Inflammatory macrophage (primary cell): ENCODE measurements at places on chromosomes 7 and 10.

DNA sequence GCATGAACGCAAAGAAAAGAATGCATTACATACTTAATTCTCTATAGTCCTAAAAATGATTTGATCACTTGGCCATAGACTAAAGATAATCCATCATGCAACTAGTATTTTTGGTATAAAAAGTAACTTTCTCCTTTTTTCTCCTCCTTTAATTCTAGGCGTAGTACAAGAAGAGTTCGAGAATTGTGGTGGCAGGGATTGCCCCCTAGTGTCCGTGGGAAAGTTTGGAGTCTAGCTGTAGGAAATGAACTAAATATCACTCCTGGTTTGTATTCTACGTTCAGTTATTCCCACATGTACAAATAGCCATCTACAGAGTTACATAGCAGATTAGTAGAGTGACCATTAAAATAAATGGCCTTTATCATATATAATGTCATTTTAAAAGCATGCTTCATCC, 45.5 kb upstream of the HELLS start:
- no peak for DNase-seq

GRCh38 chr7:37284805-37285231, 163.8 kb downstream of the ELMO1 start:
- DNase-seq, result peak; percentile 95

DNA sequence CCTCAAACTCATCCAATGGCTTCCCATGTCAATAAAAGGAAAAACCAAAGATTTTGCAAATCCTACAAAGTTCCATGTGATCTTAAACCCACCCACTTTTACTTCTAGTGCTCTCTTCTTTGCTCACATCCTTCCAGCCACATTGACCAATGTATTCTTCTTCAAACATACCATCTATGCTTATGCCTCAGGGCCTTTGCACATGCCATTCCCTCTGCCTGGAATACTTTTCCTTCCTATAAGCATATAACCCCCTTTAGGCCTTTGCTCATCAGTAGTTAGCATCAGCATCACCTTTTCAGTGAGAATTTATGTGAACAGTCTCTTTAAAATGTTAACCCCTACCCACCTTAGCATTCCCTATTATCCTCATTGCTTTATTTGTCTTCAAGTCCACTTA, 11.0 kb upstream of the PCLO start:
- DNase-seq, result no peak

DNA sequence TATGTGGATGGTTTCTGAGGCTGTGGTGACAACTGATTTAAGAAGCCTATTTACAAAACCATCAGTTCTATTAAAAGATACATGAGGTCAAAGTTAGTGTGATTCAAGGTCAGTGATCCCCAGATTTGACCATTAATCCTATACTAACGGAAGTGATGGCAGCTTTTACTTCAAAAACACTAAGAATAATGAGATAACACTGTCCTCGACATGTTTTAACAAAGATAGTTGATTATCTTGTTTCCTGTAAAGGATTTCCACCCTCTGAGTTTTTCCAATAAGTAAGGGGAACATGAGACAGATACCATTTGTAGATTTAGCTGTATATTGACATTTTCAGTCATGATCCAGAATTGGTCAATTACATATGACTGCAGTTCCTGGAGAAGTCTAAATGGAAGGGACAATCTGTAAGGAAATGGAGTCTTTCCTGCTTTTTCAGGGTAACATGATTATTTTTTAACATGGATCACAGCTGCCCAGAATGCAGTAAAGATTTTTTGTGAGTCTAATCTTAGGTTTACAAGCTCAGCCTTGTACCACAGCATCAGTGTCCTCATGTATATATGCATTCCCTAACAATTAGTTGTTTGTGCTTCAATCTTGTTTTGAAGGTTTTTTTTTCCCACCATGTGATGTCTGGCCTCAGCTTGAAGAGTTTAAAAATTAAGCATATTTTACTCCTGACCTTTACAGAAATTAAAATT, 188.0 kb downstream of the PPP1R9A start:
- no peak for DNase-seq

DNA sequence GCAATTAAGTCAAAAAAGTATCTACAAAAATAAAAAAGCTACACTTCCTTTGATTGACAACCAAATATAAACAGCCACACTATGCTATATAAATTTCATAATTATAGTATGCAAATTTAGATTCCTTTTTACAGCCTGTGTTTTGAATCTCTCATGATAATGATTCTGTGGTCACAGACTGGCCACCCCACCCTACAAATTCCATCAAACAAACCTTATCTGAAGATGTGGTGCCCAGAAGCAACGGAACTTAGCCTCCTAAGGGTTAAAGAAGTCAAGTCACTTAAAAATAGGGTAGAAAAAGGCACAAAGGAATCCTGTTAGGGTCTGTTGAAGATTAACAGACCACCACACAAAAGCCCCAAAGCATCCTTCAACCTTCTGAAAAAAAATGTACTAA, 351.8 kb downstream of the INHBA start:
- DNase-seq, result no peak

DNA sequence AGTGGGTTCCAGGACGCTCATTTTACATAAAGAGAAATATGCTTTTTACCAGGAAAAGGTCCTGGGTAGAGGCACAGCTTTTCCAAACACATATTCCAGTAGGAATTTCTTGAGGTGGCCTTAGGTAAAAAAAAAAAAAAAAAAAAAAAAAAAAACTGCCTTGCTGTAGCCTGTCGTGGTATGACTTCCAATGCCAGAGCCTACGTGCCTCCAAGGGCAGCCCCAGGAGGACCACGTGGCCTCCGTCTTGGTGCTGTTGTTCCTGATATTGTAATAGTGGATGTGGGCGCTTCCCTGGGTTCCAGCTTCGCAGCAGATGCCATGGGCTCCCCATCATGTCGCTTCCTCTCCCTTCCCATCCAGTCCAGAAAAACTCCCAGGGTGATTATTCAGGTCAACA, 49.3 kb downstream of the PRKAG2 start:
- DNase-seq, result no peak

GRCh38 chr7:128221929-128222403, 19.1 kb upstream of the LEP start:
- DNase-seq, result peak; percentile 10

- no peak for DNase-seq
Observed at GRCh38 chr7:28270536-28270935, 89.9 kb upstream of the JAZF1 start.

GRCh38 chr10:8073691-8074416, 19.4 kb downstream of the GATA3 start:
- no peak for DNase-seq

DNA sequence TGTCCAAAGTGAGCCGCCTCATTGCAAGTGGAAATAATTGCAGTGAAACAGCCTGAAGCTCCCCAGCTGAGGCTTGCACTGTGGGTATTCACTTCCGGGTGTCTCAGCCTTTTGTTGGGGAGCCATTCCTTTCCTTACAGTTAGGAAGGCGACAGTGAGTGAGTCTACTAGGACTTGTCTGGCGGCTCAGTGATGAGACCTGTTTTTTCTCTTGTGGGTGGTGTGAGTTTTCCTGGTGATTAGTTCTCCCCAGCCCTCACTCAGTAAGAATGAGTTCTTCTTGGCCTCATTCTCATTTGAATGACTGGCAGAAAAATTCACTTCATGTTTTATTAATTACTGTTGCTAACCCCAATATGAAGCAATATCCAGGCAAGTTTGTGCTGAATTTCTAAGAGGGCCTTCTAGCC, 2.6 kb downstream of the PGAM1 start:
- DNase-seq, result peak; percentile 35

DNA sequence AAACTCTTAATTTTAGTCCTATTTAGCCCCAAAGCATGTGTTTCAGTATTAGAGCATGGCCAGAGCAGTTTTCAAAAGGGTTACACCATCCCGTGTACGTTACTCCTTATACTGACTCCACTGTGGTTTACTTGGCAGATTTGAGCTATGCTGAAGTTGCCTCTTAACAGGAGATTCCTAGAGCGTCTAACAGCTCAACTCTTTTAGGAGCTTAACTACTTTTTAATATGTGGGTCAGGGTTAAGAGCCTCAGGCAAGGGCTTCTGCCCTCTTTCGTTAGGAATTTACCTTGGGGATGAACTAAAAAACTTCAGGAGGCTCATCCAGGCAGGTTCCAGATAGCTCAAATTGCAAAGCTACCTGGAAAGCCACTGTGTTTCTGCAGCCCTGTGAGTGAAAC, 674.8 kb upstream of the C7orf33 start:
- DNase-seq, result no peak

- no peak for DNase-seq
Observed at GRCh38 chr10:74058658-74059057, 60.7 kb downstream of the VCL start.

DNA sequence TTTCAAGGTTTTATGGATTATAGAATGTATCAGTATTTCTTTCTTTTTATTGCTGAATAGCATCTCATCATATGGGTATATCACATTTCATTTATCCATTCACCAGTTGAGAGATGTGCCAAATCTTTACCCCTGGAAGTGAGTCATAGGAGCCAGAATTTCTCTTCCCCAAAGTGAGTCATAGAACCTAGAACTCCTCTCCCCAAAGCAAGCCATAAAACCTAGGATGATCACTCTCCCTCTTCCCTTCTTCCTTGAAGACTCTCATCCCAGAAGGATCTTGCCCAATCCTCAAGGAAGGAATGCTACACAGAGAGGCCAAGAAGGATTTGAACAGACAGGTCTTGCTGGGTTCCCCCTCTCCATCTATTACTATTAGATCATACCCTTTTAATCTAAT, 199.9 kb downstream of the EVX1 start:
- no peak for DNase-seq

- DNase-seq, result no peak
Observed at GRCh38 chr7:106001886-106002285, 38.8 kb downstream of the CDHR3 start.
